ENCODE measurements at places on chromosomes 5 and 9.

- DNase-seq: no peak
Observed at GRCh38 chr9:97958812-97959511, 21.0 kb upstream of the HEMGN start.

DNA sequence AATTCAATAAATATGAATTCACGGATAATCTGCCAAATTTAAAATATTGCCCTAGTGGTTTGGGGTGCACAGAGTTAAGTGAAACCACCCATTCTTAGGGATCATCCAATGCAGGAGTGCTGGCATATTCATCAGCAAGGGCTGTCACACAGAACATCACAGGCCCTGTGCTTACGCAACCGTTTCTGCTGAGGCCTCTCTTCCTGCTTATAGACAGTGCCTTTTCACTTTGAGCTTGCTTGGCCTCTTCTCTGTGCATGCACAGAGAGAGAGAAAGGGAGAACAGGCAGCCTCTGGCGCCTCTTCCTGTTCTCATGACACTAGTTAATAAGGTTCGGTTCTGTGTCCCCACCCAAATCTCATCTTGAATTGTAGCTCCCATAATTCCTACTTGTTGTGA, 366.3 kb downstream of the ICE1 start:
- DNase-seq: no peak

GRCh38 chr5:168992016-168992415, 308.9 kb downstream of the SLIT3 start:
- DNase-seq: no peak

- DNase-seq: no peak
Observed at GRCh38 chr9:133632806-133633680, 3.1 kb upstream of the DBH start.

DNA sequence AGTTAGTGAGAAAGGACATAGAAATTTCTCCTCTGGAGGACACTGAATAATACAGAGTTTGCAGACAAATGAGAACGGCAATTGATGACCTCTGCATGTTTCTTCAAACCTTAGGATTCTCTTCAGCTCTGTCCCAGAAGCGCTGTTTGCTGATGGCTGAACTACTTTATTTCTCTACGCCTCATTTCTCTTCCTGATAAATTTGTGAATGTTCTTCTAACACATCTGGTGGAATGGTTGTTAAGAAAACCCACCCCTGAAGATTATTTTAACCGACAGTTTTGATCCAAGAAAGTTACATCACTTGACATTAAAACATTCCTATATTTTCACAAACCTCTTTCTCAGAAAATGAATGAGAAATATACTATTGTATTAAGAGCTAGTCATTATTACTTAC, 1150.6 kb downstream of the DTWD2 start:
- no peak for DNase-seq

DNA sequence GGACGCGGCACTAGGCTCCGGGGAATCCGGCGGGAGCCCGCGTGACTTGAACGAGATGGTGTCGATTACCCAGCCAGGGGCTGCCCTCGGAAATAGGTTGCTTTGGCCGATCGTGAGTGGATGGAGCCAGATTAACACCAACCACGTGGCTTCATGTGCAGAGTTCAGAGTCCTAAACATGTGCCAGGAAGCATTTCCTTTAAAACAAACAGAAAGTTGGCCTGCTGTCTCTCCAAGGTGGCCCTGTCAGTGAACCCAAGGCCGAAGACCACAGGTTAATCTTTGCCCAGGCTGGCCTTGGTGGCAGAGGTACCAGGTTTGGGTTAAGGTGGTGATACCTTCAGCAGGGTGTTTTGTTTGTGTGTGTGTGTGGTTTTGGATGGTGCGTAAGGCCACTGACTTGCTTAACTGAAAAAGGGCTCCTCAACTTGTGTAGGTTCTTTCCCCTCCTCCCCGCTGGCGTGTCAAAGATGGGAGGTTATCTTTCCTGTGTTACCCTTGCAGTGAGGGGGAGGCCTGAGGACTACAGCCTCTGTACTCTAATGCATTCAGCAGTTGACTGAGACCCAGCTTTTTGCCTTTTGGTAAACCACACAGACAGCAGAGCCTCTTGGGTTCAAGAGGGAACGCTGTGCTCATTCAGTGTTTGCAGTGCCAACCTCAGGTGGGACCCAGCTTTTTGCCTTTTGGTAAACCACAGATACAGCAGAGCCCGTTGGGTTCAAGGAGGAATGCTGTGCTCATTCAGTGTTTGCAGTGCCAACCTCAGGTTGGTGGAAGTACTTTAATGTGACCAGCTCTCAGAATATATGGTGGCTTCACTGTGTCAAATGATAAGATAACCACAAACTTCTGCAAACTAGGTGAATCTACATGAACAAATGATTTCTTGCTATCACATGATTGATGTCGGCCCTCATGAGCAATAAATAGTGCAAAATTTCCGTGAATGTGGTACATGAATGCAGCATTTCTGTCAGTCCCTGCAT, 1.4 kb downstream of the IQGAP2 start:
- DNase-seq: peak; percentile 15

DNA sequence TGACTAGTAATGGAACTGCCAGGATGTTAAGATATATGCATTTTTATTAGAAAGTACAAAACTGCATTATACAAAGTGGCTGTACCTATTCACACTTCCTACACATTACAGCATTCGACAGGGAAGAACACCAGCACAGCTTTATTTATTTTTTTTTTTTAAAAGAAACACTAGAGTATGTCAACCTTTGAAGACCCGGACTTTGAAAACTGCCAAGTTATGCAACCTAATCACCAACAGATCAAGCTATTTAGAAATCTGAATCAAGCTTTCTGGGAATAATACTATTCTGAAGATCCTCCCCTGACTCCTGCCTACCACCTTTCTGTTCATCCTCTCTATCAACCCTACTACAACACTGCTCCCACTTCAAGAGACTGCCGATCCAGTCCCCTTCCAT, 4.5 kb downstream of the GEMIN5 start:
- no peak for DNase-seq

Measured in T-helper 17 cell (primary cell).